ENCODE measurements at places on chromosomes 4 and X.
A peak's percentile ranks its signal among the peaks of the same experiment; 100 is the strongest.

GRCh38 chr4:26459756-26460530 lies 30.3 kb downstream of the CCKAR start:
- peak; percentile 80 for DNase-seq

- peak; percentile 47 for DNase-seq
These were observed 22.0 kb downstream of the NDNF start for GRCh38 chr4:121050300-121050699.

DNA sequence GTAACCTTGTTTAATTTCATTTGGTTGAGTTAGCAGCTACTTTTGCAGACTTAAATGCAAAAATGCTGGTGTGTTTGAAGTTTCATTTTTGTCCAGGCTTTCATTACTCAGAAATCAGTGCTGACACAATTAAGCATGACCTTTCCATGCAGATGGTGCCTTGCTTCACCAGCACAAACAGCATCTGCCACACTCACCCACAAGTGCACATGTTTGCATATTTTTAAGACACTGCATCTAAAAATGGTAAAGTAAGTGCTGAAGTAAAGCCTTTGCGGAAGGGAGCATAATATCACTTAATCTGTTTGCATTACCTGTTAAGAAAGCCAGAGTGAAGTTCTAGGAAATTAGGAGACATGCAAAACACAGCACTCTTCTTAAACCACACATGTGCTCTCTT lies 7.3 kb upstream of the DAPP1 start:
- no peak for DNase-seq

DNA sequence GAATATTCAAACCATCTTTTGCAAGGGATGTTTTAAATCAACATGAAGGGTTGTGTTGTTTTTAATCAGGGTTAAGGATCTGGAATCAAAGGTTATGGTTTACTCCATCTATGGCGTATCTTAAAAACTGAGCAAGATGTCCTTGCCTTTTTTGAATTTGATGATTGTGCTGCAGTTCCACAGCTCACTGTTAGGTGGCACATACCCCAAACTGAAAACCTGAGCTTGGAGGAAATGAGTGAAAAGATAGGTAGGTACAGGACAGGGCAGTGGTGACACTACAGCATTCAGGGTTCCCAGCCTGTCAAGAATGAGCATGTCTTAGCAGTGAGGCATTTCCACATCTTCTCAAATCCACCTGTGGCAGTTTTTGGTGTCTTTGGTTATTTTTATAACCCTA lies 13.1 kb upstream of the EOLA1 start:
- DNase-seq = peak; percentile 17

DNA sequence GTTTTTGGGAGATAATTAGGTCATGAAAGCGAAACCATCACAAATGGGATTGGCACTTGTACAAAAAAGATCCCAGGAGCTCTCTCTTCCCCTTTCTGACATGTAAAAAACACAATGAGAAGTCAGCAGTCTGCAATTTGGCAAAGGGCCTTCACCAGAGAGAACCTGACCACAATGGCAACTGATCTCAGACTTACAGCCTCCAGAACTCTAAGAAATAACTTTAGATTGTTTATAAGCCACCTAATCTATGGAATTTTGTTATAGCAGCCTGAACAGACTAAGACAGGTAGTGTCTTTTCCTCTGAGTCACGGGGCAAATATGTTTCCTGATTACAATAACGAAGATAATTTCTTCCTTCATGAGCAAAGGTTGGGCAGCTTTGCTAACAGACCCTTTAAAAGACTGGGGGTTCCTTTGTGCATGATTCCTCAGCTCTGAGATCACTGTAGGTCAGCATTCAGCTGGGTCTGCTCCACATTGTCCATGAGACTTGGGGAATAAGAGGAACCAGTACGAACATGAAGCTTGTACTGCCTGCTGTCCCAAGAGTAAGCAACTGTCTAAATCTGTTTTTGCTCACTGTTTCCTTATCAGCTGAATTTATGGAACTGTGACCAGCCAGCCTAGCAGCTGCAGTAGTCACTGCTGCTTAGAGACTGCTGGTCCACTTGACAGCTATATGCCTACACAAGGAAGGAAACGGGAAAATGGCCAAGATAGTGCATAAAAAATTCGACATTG lies 191.6 kb downstream of the ANAPC10 start:
- DNase-seq = no peak

DNA sequence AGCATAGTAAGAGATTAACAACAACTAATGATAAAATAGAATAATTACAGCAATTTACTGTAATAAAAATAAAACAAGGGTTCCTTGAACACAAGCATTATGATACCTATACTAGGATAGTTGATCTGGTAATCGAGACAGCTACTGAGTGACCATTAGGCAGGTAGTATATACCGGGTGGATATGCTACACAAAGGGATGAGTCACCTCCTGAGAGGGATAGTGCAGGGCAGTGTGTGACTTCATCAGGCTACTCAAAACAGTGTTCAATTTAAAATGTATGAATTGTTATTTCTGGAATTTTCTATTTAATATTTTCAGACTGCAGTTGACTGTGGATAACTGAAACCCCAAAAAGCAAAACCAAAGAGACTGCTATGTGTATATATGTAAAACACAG lies 9.7 kb upstream of the ANTXR2 start:
- peak; percentile 57 for DNase-seq

GRCh38 chr4:122469457-122469856 lies 12.9 kb upstream of the IL2 start:
- DNase-seq = no peak

GRCh38 chr4:4456351-4456750 lies 69.4 kb downstream of the NSG1 start:
- DNase-seq = no peak

GRCh38 chrX:41445171-41445570 lies 2.0 kb upstream of the NYX start:
- no peak for DNase-seq

DNA sequence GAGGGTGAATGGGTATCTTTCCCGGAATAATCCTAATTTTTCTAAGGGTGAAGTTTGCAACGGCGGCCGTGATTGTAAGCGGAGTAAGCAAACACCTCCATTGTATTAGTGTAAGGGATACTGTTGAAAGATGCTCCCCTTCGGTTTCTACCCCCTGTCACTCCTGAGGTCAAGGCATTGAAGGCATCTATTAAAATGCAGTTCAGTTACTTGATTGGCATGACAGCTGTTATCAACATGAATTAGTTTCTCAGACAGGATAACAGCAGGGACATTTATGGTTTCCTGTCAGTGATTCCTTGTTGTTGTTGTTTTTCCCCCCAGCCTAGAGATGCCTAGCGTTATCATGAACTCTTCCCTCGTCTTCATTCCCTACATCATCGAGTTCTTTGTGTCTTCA lies 552 bp downstream of the SLC25A14 start:
- no peak for DNase-seq

DNA sequence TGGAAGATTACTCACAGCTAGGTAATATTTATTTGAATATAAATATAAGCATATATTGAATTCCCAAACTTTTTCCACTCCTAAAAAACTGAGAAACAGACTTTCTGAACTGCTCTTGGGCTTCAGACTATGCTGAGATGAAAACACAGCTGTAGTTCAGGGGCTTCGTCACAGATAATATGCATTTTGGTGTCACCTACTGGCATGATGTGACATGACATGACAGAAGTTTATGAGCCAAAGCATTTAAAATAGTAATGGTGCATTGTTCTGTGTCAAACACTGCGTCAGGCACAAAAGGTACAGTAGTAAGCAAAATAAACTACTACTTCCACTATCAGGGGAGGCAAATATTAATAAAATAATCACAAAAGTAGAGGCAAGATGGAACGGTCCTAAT lies 171.3 kb downstream of the BTC start:
- peak; percentile 61 for DNase-seq

DNA sequence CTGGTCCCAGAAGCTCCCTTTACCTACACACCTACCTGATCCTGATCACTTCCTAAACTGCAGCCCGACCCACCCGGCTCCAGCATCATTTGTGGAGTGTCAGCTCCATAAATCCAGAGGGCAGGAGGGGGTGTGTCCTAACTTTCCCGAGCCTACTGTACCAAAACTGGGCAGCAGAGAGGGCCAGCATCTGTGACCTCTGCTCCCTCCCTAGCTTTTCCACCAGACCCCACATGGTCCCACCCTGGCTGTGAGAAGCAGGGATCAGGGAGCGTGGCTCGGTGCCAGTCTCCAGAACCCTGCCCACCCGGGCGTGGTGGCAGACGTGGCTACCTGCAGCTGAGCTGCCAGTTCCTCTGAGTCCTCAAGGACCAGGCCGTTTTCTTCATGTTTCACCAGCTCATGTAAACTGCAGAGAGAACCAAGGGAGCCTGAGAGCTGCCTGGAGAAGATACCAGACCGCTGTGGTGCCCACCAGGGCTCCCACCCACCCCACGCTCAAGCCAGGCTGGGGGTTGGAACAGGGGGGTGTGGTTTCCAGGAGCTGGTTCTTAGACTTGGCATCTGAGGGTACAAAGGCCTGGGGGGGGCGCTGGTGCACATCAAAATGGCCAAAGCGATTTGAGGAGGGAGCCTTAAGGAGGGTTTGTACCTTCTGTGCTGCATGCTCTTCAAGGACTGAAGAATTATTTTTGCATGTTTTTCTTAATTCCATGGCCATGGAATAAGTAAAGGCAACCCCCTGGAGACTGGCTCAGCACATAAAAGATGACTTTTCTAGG lies 76.7 kb upstream of the DRD5 start:
- DNase-seq = no peak

- DNase-seq = peak; percentile 31
These were observed 12.8 kb downstream of the ZFP42 start for GRCh38 chr4:188008377-188008776.

DNA sequence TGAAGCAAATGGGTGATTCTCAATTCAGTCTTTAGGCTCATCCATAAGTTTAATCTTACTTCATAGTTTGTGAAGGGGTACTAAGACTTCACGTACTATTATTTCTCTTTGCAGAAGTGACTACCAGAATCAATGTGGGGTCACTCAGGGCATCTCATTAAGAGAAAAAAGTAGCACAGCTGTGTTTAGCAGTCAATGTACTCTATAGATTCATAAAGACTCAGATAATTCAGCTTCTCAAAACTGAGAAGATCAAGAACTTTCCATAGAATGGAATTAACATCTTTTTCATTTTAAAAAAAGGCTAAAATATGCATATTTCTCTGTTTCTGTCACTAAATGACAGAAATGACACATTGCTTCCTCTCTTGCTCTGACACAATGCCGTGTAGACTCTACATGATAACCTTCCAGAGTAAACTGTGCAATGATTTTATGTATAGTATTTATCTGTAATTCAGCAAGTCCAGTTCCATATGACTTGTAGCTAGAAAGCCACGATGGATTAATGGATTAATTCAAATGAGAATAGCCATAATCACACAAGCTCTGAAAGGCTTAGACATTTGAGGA lies 20.3 kb upstream of the LSM6 start:
- DNase-seq = no peak

- no peak for DNase-seq
These were observed 91.6 kb downstream of the MAGEB17 start for GRCh38 chrX:16258882-16259281.

- no peak for DNase-seq
These were observed 228.7 kb downstream of the OPHN1 start for GRCh38 chrX:68204521-68205038.

DNA sequence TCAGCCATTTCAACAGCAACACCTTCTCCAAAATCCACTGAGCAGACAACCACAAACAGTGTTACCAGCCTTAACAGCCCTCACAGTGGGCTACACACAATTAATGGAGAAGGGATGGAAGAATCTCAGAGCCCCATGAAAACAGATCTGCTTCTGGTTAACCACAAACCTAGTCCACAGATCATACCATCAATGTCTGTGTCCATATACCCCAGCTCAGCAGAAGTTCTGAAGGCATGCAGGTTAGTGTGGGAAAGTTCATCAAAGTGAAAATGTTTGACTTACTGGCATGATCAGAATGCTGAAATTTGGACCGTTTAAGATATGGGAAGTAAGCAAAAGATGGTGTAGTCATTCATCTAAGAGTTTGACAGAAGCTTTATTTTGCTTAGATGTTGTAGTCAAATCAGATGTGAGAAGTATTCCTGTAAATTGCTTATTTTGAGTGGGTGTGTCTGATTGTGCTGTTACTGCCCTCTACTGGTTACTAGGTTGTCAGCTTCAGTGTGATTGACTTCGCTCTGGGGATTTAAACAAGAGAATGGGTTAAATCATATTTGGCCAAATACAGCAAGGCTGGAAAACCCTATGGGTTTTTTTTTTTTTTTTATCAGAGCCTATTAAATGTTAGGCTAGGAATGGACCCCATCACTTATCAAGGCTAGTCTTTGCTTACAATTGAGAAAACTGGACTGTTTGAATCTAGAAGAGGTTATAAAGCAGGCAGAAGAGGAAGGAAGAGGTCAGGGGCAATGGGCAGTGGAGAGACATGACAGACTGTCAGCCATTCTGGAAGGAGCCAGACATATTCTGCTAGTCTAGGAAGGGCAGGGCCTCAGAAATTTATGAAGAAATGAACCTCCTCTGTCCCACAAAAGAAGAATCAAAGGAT lies 130.3 kb downstream of the DIPK2B start:
- peak; percentile 9 for DNase-seq

GRCh38 chrX:153944140-153944799 lies at the start of gene RENBP:
TSS of gene RENBP (minus strand) at chrX:153944643. CDS start at chrX:153944610, 33 bp downstream.
- no peak for DNase-seq

DNA sequence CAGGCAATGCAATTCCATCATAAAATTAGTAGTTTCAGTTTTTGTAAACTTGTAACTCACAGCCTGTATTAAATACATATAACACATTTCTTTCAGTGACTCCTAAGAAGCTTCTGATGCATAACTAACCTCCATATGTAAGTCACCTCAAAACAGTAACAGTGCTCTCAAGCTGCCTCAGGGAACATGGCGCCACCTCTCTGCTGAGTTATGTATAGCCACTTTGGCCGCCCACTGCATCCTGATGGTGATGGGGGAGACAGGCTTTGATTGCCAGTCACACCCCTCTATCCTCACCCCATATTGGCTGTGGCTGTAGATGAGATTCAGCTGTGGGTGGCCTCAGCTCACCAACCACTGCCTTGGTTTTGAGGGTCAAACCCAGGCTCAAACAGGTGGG lies 54.3 kb downstream of the LRBA start:
- DNase-seq = peak; percentile 13

DNA sequence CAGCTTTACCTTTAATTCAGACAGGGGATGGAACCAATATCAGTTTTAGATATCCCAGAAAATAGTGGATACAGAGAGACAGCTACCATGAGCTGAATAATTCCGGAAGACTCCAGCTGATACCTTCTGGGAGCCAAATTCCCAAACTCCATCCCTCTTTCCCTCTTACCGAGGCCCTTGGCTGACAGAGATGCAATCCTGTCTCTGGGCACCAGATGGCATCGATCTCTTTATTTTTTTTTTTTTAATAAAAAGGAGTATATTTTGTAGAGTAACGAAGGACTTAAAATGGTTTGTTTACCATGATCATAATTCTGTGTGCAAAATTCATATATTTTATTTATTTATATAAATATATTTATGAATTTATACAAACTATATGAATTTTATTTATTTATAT lies 31.0 kb downstream of the RAB40A start:
- DNase-seq = peak; percentile 52

Measured in foreskin fibroblast (primary cell).